Activated CD8-positive, alpha-beta memory T cell treated with anti-CD3 and anti-CD28 coated beads for 1 hour (primary cell): ENCODE measurements at places on chromosomes 2 and 18.

- DNase-seq = no peak
Measured at GRCh38 chr18:77249569-77250500, at the start of gene GALR1. GALR1 (plus strand) TSS chr18:77249848; CDS start chr18:77250549, 701 bp downstream.

DNA sequence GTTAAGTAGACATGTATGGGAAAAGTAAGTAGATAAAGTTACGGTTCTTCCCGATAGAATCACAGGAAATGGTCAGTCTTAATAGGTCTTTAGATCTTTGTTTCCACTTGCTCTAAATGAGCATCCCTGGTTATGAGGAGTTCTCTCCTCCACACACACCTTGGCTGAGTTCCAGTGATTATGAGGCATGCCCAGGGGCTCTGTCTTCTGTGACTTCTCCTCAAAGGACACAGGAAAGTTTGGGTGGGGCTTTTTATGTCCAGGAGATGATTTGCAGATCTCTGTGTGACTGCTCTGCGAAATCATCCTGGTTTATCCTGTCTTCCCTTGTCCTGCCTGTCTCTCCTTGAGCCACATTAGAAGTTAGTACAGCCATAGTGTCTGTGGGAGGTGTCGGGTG, 83.9 kb upstream of the EML6 start:
- no peak for DNase-seq

- no peak for DNase-seq
Measured at GRCh38 chr2:73408198-73408597, 22.6 kb downstream of the ALMS1 start.

- no peak for DNase-seq
Measured at GRCh38 chr2:199201539-199201938, 256.2 kb downstream of the SATB2 start.

DNA sequence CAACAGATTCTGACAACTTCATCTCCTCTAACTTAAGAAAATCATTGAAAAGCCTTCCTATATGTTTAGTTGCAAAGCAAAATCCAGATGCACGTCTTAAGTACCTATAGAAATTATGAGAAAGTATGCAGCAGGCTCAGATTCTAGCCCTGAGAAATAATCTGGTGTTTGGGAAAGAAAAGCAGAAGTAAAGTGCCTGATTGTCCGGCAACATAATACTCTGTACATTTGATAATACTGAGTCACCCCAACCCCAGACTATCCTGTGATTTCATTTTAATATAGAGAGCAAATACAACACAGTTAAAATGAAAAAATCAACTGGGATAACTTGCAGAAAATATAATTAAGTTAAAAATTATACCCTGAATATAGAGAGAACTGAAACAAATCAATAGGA, 13.5 kb downstream of the RFX8 start:
- no peak for DNase-seq

DNA sequence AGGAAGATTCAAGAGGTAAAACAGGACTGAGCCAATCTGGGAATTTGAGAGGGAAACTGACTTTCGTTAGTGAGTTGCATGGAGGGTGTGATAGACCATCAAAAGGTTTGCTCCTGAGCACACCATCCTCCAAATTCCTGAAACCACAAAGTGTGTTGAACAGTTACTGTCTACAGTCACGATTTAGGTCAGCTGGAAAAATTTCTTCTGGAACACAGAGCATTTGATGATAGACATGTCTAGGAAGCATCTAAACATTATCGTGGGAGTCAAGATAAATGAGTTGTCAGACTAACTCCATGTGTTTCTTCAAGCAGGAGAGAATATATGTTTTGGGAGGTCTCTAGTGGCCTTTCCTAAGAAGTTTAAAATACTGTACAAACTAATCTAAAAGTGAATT, 449.4 kb upstream of the SLC14A2 start:
- no peak for DNase-seq

DNA sequence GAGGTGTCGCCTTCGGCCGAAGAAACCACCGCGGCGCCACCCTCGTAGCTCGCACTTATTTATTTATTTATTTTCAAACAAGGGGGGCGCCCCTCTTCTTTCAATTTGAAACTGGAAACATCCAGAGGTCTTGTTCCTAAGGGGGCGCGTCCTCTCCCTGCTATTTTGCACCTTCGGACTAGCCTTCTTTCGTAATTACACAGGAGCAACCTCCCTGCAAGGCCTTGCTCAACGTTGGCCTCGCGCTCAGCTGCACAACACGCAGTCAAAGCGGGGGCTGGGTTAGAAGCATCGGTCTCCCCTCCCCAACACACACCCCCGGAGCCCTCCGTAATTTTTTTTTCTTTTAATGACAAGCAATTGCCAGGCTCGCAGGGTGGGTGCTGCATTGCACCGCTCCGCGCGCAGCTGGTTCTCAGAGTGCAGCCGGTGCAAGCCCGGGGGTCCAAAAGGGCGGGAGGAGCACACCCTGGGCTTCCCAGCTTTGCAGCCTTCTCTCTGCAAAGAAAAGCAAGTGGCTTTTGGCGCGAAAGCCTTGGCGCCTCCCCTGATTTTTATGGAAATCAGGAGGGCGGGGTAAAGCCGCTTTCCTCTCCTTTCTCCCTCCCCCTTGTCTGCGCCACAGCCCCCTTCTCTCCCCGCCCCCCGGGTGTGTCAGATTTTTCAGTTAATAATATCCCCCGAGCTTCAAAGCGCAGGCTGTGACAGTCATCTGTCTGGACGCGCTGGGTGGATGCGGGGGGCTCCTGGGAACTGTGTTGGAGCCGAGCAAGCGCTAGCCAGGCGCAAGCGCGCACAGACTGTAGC, at the start of gene MYCN:
MYCN (plus strand) TSS at position 697 of the 807 bp plus-strand sequence. CDS start 1,515 bp downstream, outside the sequence.
- no peak for DNase-seq

- no peak for DNase-seq
Measured at GRCh38 chr2:221488136-221488807, 83.8 kb downstream of the EPHA4 start.

GRCh38 chr2:29374823-29375222, 259.6 kb downstream of the CLIP4 start:
- DNase-seq = no peak

GRCh38 chr2:203446071-203446481, 89.0 kb downstream of the RAPH1 start:
- no peak for DNase-seq

- no peak for DNase-seq
Measured at GRCh38 chr18:22176420-22177326, 7.3 kb downstream of the GATA6 start.

DNA sequence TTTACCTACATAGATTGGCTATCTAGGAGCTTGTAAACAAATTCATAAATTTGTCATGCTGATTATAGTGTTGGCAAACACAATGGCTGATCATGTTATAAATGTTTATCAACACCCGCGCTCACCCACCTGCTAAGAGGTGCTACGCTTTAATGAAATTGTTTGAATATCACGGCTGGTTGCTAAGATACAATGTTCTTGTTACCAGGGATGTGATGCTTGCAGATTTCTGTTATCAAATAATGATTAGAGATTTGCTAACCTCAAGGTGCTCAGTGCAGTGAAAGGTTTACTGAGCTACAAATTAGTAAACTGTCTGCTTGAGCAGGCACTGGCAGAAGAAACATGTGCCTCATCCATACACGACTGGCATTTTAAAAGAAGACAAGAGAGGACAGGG, 160.0 kb upstream of the ZEB2 start:
- no peak for DNase-seq

DNA sequence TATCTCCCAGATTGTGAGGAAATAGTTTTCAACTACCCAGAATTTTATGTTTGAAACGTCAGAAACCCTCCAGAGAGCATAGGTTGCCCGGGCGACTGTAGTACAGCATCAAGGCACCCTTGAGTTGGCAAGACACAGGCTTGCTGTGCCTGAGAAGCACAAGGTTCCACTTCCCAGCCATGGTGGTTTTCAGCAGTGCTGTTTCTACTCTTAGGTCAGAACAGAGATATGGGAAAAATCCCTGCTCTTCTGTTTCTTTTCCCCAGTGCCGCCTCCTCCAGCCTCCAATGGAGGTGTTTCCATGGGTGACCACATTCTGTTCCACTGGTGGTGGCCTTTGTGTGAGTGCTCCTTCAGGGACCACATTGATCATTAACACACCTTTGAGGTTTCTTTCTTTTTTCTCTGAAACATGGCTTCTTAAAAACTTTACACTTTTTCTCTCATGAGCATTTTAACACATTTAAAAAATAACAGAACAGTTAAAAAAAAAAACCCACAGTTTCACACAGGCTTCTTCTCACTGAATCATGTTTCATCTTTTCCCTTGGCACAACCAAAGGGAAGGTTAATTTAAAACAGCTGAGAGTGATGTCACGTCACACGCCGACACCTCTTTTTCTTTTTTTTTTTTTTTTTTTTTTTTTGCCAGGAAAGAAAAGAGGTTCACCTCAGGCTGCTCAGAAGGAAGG, 229.3 kb upstream of the HDAC4 start:
- no peak for DNase-seq

DNA sequence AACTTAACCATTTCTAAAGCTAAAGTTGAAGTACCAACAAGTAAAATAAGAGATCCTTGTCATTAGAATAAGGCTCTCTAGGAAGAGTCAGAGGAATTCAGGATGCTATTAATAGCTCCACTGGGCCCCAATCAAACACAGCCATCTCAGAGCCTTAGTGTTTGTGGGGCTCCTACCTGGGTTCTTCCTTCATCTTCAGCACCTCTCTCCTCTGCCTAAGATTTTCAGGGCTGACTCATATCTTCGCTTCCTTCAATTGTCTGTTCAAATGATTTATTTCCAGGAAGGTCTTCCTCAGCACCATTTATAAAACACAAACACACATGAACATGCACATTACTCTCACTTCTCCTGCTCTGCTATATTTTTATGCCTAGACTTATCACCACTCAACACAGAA, 119.5 kb downstream of the COL6A3 start:
- no peak for DNase-seq

- DNase-seq = no peak
Measured at GRCh38 chr2:8551622-8552074, 130.2 kb upstream of the ID2 start.
